ENCODE measurements at places on chromosomes 4 and X.

GRCh38 chrX:136759968-136760367, 20.8 kb downstream of the ARHGEF6 start:
- no peak for DNase-seq

DNA sequence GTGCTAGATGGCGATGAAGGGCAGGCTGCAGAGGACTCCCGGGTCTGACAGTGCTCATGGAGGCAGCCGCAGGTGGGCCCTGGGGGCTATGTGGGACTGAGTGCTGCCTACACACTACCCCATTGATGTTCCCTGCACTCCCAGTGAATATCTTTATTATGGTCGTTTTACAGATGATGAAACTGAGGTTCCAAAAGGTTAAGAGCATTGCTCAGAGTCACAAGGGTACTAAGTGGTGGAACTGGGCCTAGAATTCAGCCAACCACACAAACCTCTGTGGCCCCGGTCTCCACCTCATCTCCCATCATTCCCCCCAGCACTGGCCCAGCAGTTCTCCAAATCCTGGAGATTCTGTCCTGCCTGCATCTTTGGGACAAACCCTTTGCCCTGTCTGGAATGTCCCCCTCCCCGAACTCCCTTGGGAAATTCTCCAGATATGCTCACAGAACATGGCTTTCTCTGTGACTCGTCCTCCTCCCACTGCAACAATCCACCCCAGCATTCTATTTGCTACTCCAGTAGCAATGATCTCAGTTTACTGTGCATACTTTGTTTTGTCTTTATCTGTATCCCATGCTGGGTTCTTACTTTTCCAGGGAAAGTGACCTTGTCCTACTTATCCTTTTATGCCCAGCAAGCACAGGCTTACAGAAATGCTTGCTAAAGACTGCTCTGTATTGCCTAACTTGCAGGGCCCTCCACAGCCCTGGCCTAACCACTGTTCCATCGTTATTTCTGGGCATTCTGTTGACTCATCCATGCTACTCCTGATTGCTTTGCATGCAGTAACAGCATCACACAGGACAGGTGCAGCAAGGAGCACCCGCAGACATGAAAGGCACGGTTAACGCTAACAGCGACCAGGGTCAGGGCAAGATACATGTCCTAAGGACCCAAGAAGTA, 14.0 kb downstream of the PNMA6F start:
- DNase-seq: peak; percentile 9

DNA sequence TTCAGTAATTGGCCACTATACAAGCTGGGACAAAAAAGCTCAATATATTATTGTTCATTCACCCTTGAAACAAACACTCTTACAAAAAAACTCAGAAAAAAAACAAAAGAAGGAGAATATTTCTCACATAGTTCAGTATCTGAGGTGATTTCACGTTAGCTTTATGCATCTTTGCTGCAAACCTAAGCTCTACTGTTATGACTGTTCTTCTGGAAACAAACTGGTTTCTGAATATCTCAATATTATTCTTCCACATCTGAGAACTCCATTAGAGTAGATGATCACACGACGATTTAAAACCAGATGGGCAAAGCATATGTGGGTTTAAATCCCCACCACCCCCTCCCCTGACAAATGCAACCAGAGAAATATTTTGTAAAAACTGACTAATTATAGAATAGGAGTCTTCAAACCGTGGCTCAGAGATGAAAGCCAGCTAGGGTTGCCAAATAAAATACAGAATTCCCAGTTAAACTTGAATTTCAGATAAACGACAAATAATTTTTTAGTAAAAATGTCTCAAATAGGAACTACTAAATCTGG, 182.0 kb upstream of the FAM241A start:
- DNase-seq: no peak

- no peak for DNase-seq
Measured at GRCh38 chrX:47166126-47166525, 21.1 kb downstream of the RBM10 start.

DNA sequence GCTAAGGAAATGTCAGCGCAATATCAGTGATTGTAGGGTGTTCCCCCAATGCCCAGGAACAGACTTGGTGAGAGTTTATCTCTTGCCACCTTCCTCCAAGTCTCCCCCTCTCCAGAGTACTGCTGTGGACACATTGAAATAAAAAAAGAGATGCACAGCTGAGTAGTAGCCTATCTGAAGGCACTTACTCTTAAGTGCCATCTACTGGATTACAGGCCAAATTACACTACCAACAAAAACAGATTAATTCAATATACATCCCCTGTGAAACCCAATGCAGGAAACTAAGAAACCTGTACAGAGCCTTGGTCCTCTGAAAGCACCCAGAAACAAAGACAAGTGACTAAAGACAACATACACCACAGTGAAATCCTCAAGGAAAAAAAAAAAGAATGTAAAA, 460.3 kb downstream of the ZIC3 start:
- peak; percentile 13 for DNase-seq

DNA sequence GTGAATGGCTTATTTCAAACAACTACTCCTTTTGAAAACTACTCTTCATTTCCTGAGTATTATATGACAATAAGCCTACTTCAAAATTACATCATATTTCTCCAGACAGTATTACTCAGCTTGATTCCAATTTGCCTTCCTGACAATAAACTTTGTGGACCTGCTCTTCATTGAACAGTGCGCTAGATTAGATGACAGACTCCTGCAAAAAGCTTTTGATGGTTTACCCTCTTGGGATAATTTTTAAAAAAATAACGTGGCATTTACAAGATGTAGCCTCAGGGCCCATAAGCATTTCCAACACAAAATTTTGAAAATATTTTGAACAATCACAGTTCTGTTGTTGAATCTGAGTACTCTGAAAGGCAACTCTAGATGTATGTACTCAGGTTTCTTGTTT, 25.9 kb downstream of the MGAT4D start:
- DNase-seq: no peak

Measured in fibroblast of skin of scalp (primary cell).